SK-N-SH (cell line): ENCODE measurements at places on chromosomes 1 and 21. TPM values are rescaled to one million over a fixed set of nuclear protein-coding genes. Genes with fewer than 3 reads are reported as not detected.

DNA sequence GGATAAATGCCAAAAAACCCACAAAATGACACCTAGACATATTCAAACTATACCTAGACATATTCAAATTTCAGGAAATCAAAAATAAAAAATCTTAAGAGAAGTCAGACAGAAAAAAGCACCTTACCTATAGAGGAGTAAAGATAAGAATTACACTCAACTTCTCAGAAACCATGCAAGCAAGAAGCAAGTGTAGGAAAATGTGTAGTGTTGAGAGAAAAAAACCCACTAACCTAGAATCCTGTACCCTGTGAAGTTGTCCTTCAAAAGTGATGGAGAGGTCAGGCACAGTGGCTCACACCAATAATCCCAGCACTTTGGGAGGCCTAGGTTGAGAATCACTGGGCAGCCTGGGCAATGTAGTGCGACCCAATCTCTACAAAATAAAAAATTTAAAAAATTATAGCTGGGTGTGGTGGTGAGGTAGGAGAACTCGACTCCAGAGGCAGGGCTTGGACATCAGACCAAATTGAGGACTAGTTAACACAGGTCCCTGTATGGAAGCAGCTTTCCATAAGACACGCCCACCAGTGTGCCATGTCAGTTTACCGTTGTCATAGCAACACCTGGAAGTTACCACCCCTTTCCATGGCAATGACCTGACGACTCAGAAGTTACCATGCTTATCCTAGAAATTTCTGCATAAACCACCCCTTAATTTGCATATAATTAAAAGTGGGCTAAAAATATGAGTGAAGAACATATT, 20.7 kb downstream of the PDIK1L start:
- no peaks in the 10 kb centered on the region for H3K4me1 ChIP-seq
- DNase-seq, result no peak
- no peak overlapping the region for H3K27ac ChIP-seq
- H3K27me3 ChIP-seq, result no peaks in the 10 kb centered on the region
- H3K36me3 ChIP-seq, result no peaks in the 10 kb centered on the region

DNA sequence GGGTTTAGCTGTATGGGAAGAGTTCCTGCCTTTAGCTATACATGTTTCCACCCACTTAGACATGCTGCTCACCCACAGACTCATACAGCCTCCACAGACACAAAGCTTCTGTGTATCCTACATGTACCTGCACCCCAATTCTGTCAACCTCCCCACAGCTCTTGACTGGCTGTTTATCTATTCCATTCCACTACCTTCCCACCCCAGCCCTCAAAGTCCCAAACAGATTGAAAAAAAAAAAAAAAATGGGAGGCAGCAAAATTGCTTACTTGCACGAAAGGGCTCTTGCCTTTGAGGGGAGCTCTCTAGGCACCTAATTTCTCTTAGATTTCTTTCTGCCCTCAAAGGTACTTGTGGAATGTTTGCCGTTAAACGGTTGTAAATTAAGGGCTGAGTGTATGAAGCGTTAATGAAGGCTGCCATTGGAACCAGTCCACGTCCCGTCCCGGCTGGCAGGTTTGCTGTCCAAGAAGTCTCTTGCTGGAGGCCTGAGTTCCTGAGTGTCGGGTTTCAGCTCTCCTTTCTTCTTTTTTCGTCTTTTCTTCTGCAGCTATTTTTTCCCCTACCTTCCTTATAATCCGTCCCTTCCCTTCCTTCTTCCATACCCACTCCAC, 43.6 kb downstream of the PBX1 start:
- H3K27me3 ChIP-seq, result no peaks in the 10 kb centered on the region
- no peaks in the 10 kb centered on the region for H3K36me3 ChIP-seq
- H3K27ac ChIP-seq, result peak overlapping the region; percentile 21; the same call in 1 of the 2 replicates
- DNase-seq, result no peak

DNA sequence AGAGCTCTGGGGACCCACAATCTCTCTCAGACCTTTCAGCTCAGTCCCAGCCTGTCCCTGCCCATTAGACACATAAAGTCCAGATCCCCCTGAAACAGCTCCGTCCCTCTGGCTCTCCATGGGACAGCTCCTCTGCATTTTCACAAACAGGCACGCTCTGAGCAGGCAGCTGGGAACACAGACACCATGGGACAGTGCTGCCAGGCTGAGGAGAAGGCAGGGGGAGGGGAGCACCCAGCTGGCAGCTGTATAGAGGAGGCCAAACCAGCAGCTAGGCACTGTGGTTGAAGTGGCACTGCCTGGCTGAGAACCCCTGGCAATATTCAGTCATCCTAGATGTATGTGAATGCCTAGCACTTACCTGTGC, 2.0 kb downstream of the TMEM63A start:
- no peaks in the 10 kb centered on the region for H3K36me3 ChIP-seq
- no peak overlapping the region for H3K4me3 ChIP-seq
- no peak overlapping the region for H3K27ac ChIP-seq
- H3K4me1 ChIP-seq, result no peaks in the 10 kb centered on the region

- H3K27ac ChIP-seq, result peak overlapping the region; percentile 2; the same call in 1 of the 2 replicates
- peaks cover 7% of the 10 kb centered on the region; the same call in 1 of the 2 replicates for H3K4me1 ChIP-seq
- no peaks in the 10 kb centered on the region for H3K27me3 ChIP-seq
- no peaks in the 10 kb centered on the region for H3K36me3 ChIP-seq
Measured at GRCh38 chr1:228178737-228179684, 13.4 kb downstream of the IBA57 start.

DNA sequence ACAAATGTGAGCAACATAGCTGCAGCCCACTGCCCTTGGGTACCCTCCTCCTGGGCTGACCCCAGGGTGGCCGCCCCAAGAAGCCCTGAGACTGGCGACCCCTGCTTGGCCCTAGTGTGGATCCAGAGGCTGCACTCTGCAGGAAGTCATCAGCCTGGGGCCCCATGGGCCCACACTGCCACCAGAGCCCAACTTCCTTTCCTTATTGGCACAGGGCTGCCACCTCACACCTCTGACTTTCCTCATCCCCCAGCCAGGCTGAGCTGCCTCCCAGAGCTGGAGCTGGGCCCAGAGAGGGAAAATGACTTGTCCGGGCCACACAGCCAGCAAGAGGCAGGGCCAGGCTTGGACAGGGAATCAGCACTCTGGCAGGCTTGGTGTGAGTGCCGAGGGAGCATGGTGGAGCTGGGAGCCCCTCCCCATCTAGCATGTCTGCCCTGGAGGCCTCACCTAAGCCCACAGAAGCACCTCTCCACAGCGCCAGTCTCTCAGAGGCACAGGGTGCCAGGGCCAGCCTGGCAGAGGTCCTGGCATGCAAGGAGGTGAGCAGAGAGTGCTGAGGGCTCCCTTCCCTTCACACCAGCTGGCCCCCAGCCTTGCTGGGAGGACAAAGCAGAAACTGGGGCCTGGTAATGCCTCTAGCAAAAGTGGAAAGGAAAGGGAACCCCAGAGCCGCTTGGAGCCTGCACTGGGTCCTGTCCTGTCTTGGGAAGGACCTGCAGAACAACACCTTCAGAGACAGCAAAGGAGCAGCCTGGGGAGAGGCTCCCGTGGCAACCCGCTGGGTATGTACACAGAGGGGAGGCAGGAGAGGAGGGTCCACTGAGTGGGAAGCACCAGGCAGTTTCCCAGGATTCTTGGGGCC, 3.2 kb downstream of the RAP1GAP start:
- no peak overlapping the region for H3K27ac ChIP-seq
- DNase-seq, result no peak
- no peak overlapping the region for H3K4me3 ChIP-seq

The FALEC gene
- 0.50 and 0.72 TPM in 2 replicates for polyA plus RNA-seq
